ENCODE measurements at places on chromosomes 7 and 10.

GRCh38 chr10:86599729-86600128 lies 54.6 kb upstream of the OPN4 start:
- DNase-seq = no peak

DNA sequence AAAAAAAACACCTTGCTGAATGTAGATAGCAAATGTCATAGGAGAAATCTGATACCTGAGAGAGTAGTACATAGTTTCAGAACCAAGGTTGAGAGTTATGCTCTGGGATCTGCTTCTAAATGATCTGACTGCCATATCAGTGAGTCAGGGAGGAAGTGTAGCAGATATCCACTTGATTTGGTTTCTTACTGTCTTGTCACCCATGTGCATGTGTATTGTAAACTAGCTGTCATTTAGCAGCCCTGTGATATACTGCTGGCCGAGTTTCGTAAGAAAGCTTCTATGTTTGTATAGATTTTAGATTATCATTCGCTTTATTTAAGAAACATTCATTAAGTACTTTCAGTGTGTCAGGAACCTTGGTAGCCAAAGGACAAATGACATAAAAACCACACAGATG lies 42.0 kb downstream of the SP4 start:
- DNase-seq = no peak

DNA sequence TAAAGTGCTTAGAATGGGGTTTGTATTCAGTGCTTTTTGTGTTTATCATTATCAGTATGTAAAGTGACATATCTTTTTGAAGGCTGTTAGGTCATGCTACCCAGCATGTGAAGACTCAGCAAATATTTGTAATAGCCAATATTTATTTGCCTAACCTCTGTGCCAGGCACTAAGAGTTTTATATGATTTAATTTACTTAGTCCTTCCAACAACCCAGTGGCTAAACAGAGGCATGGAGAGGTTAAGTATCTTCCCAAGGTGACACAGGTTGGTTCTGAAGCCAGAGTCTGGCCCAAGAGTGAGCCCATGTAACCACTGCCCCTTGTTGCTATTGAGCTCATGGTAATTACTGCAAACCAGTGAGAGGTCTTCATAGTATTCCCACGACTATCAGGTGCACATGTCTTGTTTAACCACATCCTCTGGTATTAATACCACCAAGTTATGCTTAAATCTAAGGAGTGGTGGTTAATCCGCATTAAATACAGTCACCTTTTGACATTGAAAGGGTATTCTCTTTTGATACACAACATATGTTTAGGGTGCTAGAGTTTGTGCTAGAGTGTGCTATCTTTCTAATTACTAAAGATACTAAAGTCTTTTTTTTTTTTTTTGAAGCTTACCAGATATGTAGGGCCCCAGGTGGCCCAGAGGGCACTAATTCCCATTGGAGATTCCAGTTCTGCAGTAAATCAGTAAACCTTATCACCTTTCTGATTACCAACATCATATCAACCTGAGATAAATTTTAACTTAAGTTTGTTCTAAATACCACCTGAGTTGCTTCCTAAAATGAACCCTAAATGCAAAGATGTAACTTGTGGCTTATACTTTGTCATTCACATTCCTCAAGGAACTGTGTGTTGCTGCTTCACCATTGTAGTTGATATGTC lies 2.9 kb downstream of the ADD3 start:
- no peak for DNase-seq

DNA sequence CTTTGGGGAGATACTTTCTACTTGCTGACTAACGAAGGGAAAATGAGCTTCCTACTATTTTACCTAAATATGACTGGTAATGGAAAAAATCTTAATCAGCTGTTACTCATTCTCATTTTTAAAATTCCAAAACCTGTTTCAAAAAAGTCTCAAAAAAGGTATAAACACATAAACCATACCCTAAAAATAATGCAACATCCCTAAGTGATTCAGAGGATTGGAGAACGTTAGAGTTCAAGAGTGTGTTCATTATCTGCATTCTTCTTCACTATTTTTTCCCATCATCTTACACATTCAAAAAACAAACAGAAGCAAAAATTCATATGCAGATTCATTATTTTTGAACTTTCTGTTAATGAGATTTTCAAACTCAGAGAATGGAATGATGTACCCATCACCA lies 150.4 kb upstream of the GNAI1 start:
- DNase-seq = no peak

- no peak for DNase-seq
Observed at GRCh38 chr10:6119962-6120361, 31.1 kb downstream of the RBM17 start.

- DNase-seq = no peak
Observed at GRCh38 chr7:5421714-5422395, 1.8 kb downstream of the TNRC18 start.

All from GM12892 (cell line).